ENCODE measurements at places on chromosomes 1 and 21.

- no peak for DNase-seq
Measured at GRCh38 chr1:160429702-160430535, 29.6 kb downstream of the VANGL2 start.

DNA sequence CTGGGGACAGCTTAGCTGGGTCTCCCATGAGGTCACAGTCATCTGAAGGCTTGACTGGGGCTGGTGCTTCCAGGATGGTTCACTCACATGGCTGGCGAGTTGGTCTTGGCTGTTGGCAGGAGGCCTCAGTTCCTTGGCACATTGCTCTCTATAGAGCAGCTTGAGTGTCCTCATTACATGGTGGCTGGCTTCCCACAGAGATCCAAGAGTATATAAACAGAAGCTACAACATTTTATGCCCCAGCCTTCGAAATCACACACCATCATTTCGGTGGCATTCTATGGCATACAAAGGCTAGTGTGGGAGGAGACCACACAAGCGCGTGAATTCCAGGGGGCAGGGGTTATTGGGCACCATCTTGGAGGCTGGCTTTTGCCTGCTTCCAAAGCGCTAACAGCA, 63.0 kb downstream of the ALPL start:
- no peak for DNase-seq

GRCh38 chr1:11707621-11708276, 16.2 kb downstream of the DRAXIN start:
- DNase-seq = peak; percentile 84

GRCh38 chr1:165114022-165114888, 242.3 kb downstream of the LMX1A start:
- DNase-seq = no peak

- no peak for DNase-seq
Measured at GRCh38 chr1:25051504-25051903, 121.4 kb upstream of the RUNX3 start.

DNA sequence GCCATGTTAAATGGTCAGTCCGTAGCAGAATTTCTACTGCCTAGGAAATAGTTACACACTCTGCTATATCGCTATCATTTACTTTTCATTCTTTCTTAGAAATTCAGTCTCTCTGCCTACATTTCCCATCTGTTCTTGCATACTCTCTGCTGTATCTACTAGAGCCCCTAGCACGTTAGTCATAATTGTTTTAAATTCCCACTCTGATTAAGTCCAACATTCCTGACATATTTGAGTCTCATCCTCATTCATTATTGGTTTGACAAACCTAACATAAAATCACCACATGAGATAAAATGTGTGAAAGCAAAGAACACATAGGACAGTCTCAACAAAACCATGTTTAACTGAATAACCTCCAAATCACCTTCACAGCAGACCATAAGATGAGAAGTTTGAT, 513.6 kb downstream of the PLPP3 start:
- no peak for DNase-seq

DNA sequence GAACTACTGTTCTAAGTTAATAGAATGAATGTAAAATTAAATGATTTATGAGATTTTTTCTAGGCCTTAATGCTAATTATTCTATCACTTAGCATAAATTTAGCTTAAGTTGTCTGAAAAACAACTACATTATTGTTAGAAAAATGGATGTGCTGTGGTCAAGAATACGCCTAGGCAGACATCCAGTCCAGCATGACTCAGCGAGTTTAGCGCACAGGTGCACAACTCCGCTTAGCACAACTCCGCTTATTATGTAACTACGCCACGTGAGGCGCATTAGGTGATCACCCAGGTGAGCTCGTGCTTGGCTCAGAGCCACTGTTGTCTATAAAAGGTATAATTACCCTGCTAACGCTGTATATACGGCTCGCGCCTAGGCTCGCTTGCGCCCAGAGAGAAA, 1043.6 kb upstream of the ADGRL4 start:
- DNase-seq = no peak

- DNase-seq = no peak
Measured at GRCh38 chr1:165895451-165895871, 68.0 kb downstream of the UCK2 start.

- DNase-seq = no peak
Measured at GRCh38 chr1:190259424-190259823, 218.2 kb downstream of the BRINP3 start.

DNA sequence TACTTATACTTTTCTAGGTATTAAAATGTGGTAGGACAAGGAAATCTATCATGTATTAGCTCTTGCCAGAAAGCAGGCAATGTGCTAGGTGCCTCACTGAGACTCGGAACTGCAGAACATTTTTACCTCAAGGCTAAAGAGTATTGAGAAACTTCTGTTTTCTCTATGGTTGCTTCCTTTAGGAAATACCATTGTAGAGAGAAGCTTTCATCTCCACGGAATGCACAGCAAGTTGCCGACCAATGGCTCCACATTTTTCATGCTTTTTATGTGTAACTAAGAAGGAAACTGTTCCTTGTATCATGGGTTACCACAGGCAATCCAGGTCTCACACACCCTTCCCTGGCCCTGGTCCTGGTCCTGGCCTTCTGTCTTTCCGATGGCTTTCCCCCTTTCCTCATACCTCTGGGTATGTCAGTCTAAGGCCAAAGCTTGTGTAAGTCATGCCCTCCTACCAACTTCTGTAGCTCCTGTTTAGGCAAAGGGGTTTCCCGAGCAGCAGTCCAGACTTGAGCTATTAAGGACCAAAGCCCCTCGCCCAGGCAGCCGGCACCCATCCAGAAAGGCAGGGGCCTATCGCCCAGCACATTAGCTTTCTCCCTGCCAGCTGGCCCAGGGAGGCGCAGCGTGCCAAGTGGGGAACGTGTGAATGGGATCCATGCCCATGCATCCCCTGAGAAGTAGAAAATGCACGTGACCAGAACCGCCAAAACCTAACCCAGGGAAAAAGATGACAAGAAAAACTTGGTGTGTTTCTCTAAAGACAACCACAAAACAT, 225.0 kb downstream of the PBX1 start:
- no peak for DNase-seq

- no peak for DNase-seq
Measured at GRCh38 chr1:24904731-24905354, 25.2 kb downstream of the RUNX3 start.

- DNase-seq = no peak
Measured at GRCh38 chr1:171110621-171111326, 20.1 kb downstream of the FMO3 start.

GRCh38 chr21:32411350-32412161, 950 bp upstream of the EVA1C start:
- peak; percentile 87 for DNase-seq

DNA sequence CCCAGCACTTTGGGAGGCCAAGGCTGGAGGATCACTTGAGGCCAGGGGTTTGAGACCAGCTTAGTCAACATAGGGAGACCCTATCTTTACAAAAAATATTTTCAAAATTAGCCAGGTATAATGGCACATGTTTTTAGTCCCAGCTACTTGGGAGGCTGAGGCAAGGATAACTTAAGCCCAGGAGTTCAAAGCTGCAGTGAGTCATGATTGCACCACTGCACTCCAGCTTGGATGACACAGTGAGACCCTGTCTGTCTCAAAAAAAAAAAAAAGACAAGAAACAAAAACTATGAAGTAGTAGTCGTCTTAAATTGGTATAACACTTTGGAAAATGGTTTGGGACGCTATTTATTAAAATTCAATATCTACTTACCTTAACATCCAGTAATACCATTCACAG, 7.7 kb downstream of the AIM2 start:
- no peak for DNase-seq

DNA sequence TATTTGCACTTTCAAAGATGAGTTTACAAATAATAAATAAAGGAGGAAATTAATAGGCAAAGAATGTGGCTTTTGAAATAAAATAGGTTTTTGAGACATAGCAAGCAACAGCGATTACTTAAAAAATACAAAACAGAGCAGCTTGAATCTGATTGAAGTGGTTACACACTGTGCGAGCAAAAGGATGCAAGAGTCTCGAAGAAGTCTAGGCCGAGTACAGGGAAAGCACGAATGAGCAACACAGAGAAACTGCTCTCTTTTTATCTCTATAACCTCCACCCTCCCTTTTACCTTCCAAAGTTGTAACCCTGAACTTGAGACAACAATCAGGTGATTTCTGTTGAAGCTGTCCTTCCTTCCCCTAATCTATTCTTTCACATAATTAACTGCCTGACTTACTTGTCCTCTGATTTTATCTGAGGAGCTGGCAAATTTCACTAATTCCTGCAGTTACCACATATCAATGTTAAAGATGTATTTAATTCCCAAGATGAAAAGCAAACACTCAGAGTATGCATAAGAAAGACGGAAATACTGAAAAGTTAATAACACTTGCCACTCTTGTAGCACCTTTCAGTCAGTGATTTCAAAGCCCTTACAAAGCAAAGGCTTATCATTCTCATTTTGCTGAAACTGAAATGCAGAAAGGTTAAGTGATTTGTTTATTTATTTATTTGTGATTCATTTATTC, 1030.1 kb downstream of the ADGRL2 start:
- DNase-seq = no peak

DNA sequence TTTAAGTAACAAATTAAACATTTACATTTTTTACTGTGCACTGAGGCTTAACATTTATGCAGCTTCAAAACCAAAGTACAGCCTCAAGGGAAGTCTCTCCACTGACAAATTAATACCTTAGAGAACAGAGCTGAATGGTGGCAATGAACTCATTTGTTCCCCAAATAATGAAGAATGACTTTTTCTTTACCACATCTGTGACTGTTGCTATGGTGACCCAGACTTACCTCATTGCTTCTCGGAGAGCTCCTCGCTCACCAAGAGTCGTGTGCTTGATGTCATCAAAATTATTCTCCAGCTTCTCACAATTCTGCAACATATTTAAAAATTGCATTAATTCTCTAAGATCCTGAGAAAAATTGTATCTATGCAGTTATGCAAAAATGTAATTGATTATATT, 92.9 kb downstream of the DPYD start:
- no peak for DNase-seq

DNA sequence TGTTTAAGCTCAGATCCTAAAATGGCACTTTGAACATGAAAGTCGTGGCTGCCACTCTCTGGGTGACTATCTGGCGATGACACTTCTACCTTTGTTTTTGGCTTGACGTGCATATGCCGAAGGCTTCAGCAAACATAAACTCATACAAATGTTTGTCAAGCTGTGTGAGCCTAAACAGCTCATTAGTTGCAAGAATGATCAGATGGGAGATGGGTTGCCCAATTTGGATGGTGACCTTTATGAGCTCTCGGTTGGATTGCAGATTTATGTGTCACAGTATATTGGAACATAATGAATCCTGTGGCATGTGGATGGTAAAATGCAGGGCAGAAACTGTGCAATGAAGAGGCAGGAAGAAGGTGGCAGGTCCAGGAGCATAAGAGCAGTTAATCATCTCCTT, 229.3 kb downstream of the DISC1 start:
- no peak for DNase-seq

- no peak for DNase-seq
Measured at GRCh38 chr1:158810311-158810710, 20.8 kb upstream of the MNDA start.

- DNase-seq = peak; percentile 61
Measured at GRCh38 chr1:35726450-35727433, 8.1 kb upstream of the C1orf216 start.

DNA sequence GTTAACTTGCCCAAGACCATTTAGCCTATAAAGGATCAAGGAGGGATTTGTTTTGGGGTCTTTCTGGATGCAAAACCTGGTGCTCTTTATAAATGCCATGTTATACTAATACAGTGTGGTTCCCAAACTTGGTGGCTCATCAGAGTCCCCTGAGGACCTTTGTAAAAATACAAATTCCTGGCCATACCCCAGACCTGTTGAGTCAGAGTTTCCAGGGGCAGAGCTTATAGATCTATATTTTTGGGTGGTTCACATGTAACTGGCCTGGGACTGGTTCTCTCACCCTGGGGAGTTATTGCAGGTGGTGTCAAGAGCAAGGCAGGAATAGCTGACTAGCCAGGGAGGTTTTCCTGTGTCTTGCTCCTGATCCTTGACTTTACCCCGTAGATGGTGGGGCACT, 136.9 kb upstream of the HNRNPU start:
- DNase-seq = no peak

DNA sequence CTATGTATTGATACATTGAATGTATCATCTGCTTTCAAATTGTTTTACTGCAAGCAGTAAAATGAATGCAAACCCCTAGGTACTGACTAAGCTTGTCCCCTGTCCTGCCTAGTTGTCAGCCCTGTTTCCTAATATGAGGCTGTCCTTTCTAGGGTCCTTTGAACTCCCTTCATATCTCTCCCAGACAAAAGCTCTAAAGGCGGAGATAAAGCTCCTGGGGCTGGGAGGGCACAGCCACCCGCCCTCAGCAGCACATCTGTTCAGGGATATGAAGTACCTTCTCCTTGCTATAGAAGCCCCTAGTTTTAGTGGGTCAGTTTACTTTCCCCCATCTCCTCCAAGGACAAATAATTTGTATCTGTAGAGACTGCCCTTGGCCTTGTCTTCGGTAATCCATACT, 93.1 kb upstream of the ETS2 start:
- no peak for DNase-seq

- peak; percentile 66 for DNase-seq
Measured at GRCh38 chr1:218284377-218284916, 646 bp upstream of the RRP15 start.

DNA sequence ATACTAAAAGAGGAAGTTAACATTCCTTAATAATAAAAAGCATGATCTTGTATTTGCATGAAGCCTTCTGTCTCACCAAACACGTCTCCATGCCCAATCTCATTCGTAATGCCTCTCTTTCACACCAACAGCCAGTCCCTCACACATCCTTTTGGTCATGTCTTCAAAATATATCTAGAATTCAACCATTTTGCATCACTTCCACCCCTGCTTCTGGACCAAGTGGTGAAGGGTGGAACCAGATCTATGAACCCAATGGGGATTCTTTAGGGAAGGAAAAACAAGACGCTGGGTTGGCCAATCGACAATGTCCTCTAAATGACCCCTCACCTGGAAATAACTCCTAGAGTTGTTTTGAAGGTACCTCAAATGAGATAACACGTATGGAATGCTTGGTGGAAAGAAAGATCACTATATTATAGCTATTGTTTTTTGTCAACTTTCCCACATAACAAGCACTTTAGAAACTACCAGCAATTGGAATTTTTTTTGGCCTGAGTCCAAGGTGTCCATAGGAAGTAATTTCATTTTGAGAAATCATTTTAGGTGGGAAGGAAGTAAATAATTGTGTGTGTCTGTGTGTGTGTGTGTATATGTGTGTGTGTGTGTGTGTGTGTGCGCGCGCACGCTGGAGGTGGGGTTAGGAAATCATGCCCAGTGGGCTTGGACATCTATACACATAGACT, at the start of gene KCNA10:
Gene KCNA10 (minus strand): TSS at position 51 of the 686 bp plus-strand sequence. CDS start 388 bp downstream, outside the sequence.
- no peak for DNase-seq

GRCh38 chr1:68953311-68953710, 456.4 kb upstream of the DEPDC1 start:
- DNase-seq = no peak

GRCh38 chr1:44119525-44119924, 904 bp downstream of the KLF17 start:
- no peak for DNase-seq

- no peak for DNase-seq
Measured at GRCh38 chr21:29947119-29947518, 7.3 kb upstream of the GRIK1 start.

- DNase-seq = no peak
Measured at GRCh38 chr1:19354531-19354981, 42.4 kb downstream of the SLC66A1 start.

GRCh38 chr1:61120998-61121397, 38.6 kb downstream of the NFIA start:
- DNase-seq = no peak

GRCh38 chr1:212618466-212619210, 10.1 kb downstream of the ATF3 start:
- DNase-seq = no peak
